CD8-positive, alpha-beta memory T cell (primary cell): ENCODE measurements at places on chromosomes 7 and 10. TPM values are rescaled to one million over a fixed set of nuclear protein-coding genes. Genes with fewer than 3 reads are reported as not detected.
A peak's percentile ranks its signal among the peaks of the same experiment; 100 is the strongest.

- H3K4me1 ChIP-seq = no peaks in the 10 kb centered on the region
- H3K27ac ChIP-seq = no peak overlapping the region
- H3K27me3 ChIP-seq = no peaks in the 10 kb centered on the region
- H3K4me3 ChIP-seq = no peak overlapping the region
Measured at GRCh38 chr7:140008755-140009610, 53.8 kb downstream of the PARP12 start.

DNA sequence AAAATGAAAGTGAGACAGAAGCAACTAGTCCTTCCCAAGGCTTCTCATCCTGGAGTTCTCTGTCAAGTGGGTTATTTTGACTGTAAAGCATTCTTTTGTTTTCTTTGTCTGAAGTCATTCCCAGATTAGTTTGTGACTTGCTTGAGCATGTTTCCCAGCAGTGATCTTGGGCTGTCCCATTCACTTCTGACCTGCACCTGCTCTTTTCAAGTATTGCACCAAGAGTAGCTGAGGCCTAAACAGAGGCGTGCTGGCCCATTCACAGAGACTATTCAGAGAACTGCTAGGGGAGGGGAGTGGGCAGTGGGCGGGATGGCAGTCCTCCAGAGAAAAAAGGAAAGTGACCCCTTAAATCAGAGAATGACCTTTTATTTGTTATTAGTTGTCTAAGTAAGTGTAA is 61.3 kb downstream of the CACNA2D1 start:
- no peak for DNase-seq
- H3K36me3 ChIP-seq = no peaks in the 10 kb centered on the region
- H3K4me1 ChIP-seq = no peaks in the 10 kb centered on the region

- peak overlapping the region; percentile 95 for H3K4me3 ChIP-seq
- H3K4me1 ChIP-seq = peaks cover 39% of the 10 kb centered on the region
- DNase-seq = no peak
- no peak overlapping the region for H3K27ac ChIP-seq
- no peaks in the 10 kb centered on the region for H3K27me3 ChIP-seq
- H3K36me3 ChIP-seq = no peaks in the 10 kb centered on the region
Measured at GRCh38 chr10:119078422-119079179, 2.0 kb downstream of the EIF3A start.

GRCh38 chr10:42977032-42977416 is 99.8 kb upstream of the RET start:
- H3K4me3 ChIP-seq = no peak overlapping the region
- H3K4me1 ChIP-seq = no peaks in the 10 kb centered on the region

DNA sequence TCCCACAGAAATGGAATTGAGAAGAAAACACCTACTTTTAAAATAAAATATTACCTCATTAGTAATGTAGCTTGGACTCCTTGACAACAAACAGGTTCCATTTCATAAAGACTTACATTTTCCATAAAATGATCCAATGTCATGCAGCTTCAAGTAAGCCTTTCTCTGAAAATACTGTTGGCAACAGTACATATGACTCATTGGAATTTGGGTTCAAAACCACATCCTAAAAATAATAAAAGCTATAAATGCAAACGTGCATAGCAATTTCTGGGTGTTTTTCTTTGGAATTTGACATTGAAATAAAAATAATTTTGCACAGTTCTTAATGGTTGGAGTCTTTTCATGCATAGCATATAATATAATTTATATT is 47.9 kb downstream of the FHIP2A start:
- no peaks in the 10 kb centered on the region for H3K36me3 ChIP-seq
- H3K27me3 ChIP-seq = no peaks in the 10 kb centered on the region
- no peak overlapping the region for H3K27ac ChIP-seq
- no peak for DNase-seq
- no peaks in the 10 kb centered on the region for H3K4me1 ChIP-seq
- no peak overlapping the region for H3K4me3 ChIP-seq

- H3K36me3 ChIP-seq = no peaks in the 10 kb centered on the region
- H3K4me1 ChIP-seq = peaks cover 7% of the 10 kb centered on the region
- H3K4me3 ChIP-seq = no peak overlapping the region
- no peaks in the 10 kb centered on the region for H3K27me3 ChIP-seq
Measured at GRCh38 chr7:151451626-151452571, 12.0 kb upstream of the CRYGN start.

GRCh38 chr10:32111585-32111984 is 55.4 kb upstream of the KIF5B start:
- H3K27me3 ChIP-seq = no peaks in the 10 kb centered on the region
- no peak overlapping the region for H3K27ac ChIP-seq
- no peak for DNase-seq
- H3K4me1 ChIP-seq = no peaks in the 10 kb centered on the region
- H3K4me3 ChIP-seq = no peak overlapping the region

DNA sequence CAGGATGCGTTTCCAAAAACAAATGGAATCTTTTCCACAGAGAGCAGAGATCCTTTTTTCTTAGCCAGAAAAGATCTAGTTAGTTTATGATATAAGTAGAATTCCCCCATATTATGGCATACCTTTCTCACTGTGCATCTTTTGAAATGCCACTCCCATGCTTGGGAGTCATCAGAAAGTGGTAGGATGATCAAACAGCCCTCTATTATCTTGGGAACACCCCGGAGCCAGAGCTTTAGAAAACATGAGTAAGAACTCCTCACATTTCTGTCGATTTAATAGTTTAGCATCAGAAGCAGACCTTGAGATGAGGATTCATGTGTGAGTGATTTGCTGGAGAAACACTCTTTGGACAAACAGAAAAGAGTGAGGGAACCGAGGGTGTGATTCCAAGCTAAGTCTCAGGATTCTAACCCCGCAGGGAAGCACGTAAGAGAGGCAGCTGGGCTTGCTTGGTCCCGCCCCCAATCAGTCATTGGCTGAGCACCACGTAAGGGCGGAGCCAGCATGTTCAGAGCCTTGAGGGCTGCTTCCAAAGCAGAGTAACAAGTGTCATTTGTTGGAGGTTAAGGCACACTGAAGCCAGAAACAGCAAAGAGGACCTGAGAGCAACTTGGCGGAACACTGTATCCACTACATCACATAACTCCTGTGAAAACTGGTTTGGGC is 43.7 kb upstream of the NXPH1 start:
- H3K4me3 ChIP-seq = no peak overlapping the region
- no peaks in the 10 kb centered on the region for H3K4me1 ChIP-seq
- DNase-seq = no peak
- H3K27ac ChIP-seq = no peak overlapping the region
- H3K27me3 ChIP-seq = no peaks in the 10 kb centered on the region

DNA sequence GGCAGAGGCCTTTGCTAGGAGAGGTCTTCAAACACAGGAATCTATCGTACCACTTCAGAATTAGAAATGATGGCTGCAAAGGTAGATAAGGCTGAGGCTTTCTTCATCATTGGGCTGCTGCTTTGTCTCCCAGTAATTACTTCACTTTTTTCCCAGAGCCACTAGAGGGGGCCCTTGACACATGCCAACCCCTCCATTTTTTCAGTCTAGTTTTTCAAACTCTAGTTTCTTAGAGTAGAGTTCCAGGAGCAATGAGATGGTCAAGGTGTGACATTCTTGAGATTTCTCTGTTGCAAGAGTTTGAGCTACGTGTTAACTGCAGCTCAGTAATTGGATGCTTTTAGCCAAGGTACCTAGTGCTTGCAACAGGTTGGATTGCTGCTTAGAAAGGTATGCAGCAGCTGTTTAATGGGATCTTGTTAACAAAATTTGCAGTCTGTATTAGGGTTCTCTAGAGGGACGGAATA is 33.8 kb upstream of the RBM20 start:
- H3K4me3 ChIP-seq = no peak overlapping the region
- H3K27ac ChIP-seq = no peak overlapping the region
- H3K36me3 ChIP-seq = no peaks in the 10 kb centered on the region
- peak; percentile 16 for DNase-seq

DNA sequence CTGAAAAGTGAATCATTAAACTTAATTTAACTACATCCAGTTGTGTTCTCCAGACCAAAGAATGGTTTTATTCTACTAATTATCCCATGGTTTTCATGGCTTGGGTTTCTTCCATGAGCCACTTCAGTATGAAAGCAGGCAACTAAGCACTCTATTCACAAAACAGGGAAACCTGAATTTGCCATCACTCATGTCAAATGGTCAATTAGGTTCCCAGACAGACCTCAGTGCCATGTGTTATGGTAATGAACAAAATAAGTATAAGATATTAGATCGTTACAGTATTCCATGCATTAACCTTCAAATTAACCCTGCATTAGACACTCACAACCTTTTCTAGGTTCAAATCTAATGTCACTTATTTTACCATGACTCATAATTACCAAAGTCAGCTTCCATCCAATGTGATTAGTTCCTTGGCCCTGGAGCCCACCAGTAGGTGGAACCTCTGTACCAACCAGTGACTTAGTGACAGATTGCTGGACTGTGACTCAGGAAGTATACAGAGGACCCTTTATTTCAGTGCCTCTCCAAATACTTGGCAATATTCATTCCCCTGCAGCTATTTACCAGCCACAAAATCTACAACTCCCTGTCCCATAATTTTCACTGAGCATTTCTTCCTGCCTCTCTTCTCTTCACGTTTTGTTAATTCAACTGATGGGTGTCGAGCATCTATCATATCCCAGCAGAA is 1270.2 kb upstream of the SORCS1 start:
- no peak overlapping the region for H3K4me3 ChIP-seq
- H3K27me3 ChIP-seq = no peaks in the 10 kb centered on the region
- H3K27ac ChIP-seq = no peak overlapping the region
- H3K4me1 ChIP-seq = no peaks in the 10 kb centered on the region

DNA sequence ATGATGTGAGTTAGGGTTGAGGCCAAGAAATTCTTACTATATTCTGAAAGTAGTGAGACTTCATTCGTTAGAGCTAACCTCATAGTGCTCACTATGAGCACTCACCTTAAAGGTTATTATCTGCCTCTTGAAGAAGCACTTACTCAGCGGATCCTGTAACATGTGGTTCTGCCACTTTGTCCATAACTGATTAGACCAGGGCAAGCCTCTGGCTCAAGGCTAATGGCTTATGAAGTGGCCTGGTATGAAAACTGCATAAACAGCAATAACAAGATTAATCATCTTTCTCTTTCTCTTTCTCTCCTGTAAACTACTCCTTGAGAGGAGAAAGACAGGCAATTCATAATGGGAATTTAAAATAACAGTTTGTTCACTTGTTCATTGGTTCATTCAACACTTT is 82.8 kb downstream of the MAPK8 start:
- no peak overlapping the region for H3K27ac ChIP-seq
- no peaks in the 10 kb centered on the region for H3K36me3 ChIP-seq
- peaks cover 28% of the 10 kb centered on the region for H3K4me1 ChIP-seq
- DNase-seq = no peak
- H3K4me3 ChIP-seq = no peak overlapping the region

GRCh38 chr7:32519763-32520162 is 24.5 kb downstream of the AVL9 start:
- H3K27ac ChIP-seq = no peak overlapping the region
- no peaks in the 10 kb centered on the region for H3K36me3 ChIP-seq
- peaks cover 17% of the 10 kb centered on the region for H3K4me1 ChIP-seq
- H3K4me3 ChIP-seq = no peak overlapping the region

- H3K4me1 ChIP-seq = no peaks in the 10 kb centered on the region
- H3K4me3 ChIP-seq = no peak overlapping the region
- H3K36me3 ChIP-seq = no peaks in the 10 kb centered on the region
- no peak overlapping the region for H3K27ac ChIP-seq
- H3K27me3 ChIP-seq = no peaks in the 10 kb centered on the region
- no peak for DNase-seq
Measured at GRCh38 chr10:15378569-15378968, 7.5 kb upstream of the FAM171A1 start.

- no peaks in the 10 kb centered on the region for H3K4me1 ChIP-seq
- DNase-seq = no peak
- no peaks in the 10 kb centered on the region for H3K36me3 ChIP-seq
- H3K4me3 ChIP-seq = no peak overlapping the region
- H3K27me3 ChIP-seq = peaks cover 5% of the 10 kb centered on the region
- H3K27ac ChIP-seq = no peak overlapping the region
Measured at GRCh38 chr7:493661-494251, 25.9 kb downstream of the PDGFA start.

DNA sequence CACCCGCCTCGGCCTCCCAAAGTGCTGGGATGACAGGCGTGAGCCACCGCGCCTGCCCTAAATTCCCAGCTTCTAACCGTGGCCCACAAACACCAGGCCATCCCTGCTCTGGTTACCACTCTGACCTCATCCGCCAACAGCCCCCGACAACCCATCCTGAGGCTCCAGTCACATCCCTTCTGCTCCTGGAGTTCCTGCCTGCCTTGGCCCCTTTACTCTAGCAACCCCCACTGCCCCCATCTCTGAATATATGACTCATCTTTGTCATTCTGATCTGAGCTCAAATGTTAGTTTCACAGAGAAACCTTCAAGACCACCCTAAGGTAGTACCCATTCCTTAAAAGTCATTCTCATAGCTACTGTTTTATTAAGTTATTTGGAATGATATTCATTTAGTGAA is 26.6 kb downstream of the RHEB start:
- H3K36me3 ChIP-seq = peaks cover 16% of the 10 kb centered on the region
- H3K27ac ChIP-seq = no peak overlapping the region
- H3K4me3 ChIP-seq = no peak overlapping the region
- H3K27me3 ChIP-seq = no peaks in the 10 kb centered on the region
- H3K4me1 ChIP-seq = peaks cover 8% of the 10 kb centered on the region

DNA sequence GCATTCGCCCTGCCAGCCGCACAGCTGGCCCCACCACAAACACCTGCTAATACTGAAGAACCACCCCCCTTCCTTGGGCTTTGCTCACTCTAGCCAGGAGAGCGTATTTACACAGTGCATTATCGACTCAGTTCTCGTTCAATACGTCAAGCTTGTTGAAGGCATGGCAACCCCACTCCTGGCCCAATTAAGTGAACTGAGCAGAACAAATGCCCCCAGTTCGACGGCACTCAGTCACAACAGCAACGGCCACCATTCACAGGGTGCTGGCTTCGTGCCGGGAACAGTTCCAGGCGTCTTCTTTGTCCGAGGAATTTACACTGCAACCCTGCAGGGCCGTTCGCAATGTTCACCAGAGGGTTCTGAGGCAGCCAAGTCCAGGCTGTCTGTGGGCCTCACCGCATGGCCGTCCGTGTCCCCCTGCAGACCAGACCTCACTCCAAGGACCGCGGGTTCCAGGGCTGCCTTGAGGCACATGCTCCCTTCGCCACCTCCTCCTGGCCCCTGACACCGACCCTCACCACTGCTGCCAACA is 175.3 kb downstream of the DIP2C start:
- H3K4me3 ChIP-seq = no peak overlapping the region
- no peak for DNase-seq
- no peak overlapping the region for H3K27ac ChIP-seq
- no peaks in the 10 kb centered on the region for H3K36me3 ChIP-seq

The FAM171A1 gene
- 4.2 TPM for total RNA-seq

The SPDYE11 gene
- not detected for total RNA-seq

The PRKAR2B gene
- 1.1 TPM for total RNA-seq

The FAM180A gene
- total RNA-seq = not detected

The FOXP2 gene
- not detected for total RNA-seq

The GFRA1 gene
- total RNA-seq = not detected

The HSPB1 gene
- total RNA-seq = 84.1 TPM

The BMPER gene
- not detected for total RNA-seq

The CFTR gene
- not detected for total RNA-seq

The SCIN gene
- 0.29 TPM for total RNA-seq

The POLD2 gene
- 279 TPM for total RNA-seq

The ELFN1 gene
- total RNA-seq = 0.15 TPM

The MINDY4 gene
- total RNA-seq = 2.4 TPM

The CNNM1 gene
- 0.16 TPM for total RNA-seq
